Neural crest cell (in vitro differentiated cells): ENCODE measurements at places on chromosomes 7 and 10. TPM values are rescaled to one million over a fixed set of nuclear protein-coding genes. Genes with fewer than 3 reads are reported as not detected.

- DNase-seq = no peak
Observed at GRCh38 chr10:110499796-110500514, 2.2 kb downstream of the DUSP5 start.

DNA sequence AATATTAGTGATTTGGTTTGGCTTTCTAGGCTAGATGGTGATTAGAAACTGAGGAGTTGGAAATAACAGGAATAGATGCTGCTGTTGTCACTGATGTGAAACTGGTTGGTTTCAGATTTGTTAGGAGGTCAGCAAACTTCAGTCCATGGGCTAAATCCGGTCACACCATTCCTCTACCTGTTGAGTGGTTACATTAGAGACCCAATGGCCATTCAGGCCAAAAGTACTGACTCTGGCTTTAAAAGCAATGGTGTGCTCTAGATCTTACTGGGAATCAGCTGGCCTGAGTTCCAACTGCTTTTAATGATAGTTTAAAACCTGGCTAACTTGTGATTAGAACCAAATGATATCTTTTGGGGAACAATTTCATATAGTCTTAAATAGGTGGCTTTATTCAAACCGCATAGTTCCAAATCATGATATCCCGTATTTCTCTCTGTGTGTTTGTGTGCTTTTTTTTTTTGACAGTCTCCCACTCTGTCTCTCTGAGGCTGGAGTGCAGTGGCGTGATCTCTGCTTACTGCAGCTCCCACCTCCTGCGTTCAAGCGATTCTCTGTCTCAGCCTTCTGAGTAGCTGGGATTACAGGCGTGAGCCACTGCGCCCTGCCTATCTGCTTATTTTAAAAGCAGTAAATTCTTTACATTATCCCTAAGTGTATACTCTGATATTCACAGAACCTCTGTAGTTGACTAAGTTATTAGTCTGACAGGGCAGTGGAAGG, 7.8 kb upstream of the PBLD start:
- no peak for DNase-seq

GRCh38 chr10:77638321-77639101, 903 bp upstream of the KCNMA1 start:
- peak; percentile 46 for DNase-seq

- DNase-seq = no peak
Observed at GRCh38 chr7:151113344-151114150, 27.3 kb downstream of the AGAP3 start.

- DNase-seq = no peak
Observed at GRCh38 chr7:44971188-44971901, 7.5 kb downstream of the MYO1G start.

GRCh38 chr10:62043421-62044021, 142.0 kb downstream of the ARID5B start:
- DNase-seq = no peak

DNA sequence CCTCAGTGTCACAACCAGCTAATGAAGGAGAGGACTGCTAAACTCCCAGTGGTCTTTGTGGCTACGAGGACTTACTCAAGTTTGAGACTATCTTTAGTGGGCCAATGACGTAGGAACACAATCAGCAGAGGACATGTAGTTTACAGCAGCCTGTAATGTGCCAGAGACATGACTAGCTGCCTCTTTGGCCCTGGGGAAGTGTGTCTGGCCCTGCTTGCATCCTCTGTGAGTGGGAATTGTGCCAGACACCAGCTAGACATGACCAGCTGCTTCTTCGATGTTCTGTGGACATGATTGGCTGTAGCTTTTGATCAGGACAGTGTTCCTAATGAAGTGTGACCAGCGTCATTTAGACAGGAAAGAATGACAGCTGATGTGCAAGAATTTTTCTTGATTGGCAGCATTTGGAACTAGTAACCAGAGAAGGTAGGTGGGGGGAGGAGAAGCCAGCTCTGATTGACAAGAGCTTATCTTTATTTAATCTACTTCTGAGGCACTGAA, 141.7 kb downstream of the AUTS2 start:
- DNase-seq = no peak

The RHBDD2 gene
- total RNA-seq = 80.2 and 80.5 TPM in 2 replicates

The CCL24 gene
- total RNA-seq = not detected in 2 replicates

The FRMD4A gene
- 65.3 and 66.9 TPM in 2 replicates for total RNA-seq

The CFTR gene
- total RNA-seq = not detected in 2 replicates

The NEBL gene
- total RNA-seq = 8.4 TPM in 2 replicates

DNA sequence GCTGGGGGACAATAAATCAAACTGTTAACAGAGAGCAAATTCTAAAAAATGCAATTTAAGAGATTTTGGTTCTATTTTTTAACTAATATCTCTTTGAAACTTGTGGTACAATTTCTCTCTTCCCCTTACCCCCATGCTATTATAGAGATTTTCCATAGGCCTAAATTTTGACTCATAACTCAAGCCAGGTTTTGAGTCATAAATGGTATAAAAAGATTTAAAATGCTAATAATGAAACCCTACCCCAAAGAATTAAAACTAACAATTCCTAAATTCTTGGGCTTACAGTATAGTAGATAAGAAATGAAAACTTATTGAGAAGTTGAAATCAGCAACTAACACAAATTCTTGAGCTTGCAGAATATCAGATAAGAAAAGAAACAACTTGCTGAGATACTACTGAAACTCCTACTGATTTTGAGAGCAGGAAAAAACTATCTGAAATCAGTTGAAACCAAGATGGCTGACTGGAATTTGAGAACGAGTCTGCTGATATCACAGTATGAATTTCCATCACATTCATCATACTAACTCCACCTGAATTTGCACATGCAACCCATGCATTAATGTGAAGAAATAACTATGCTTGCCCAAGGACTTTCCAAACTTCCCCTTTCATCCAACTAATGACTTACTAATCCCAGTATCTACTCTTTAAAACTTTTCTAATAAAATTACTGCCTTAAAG, 36.3 kb downstream of the POT1 start:
- no peak for DNase-seq

The ADRB1 gene
- 0.07 and 0.14 TPM in 2 replicates for total RNA-seq

The GPR26 gene
- total RNA-seq = not detected in 2 replicates

The CTTNBP2 gene
- 9.9 and 12.5 TPM in 2 replicates for total RNA-seq

DNA sequence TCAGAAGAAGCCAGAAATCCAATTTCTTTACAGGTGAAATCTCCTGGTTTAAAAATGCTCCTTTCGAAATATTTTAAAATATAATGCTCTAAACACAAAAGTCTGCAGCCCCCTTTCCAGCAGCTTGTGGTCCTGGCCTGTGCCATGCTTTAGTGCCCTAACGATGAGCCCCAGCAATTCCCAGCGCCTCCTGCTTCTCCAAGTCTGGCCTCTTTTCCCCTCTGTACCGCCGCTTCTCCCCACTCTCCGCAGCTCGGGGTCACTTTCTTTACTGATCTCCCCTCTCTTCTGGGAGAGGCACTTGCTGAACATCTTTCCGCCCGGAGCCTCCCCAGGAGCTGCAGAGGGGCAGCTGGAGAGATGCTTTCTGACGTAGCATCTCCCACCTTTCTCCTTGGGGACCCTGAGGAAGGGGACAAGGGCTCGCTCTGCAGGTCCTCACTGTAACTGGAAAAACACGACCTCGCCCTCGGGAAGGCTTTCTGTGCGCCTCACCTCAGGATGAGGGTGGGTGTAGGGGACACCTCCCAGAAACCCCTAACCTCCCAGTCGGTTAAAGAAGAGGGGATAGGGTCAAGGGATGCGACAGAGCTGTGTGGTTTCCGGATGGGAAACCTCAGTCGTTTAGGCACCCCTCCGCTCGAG, 565 bp upstream of the INA start:
- no peak for DNase-seq

The OR2A42 gene
- 0.14 TPM in 1 of 2 replicates, not detected in the other for total RNA-seq

- DNase-seq = no peak
Observed at GRCh38 chr10:14456218-14456869, 125.6 kb upstream of the FRMD4A start.

The MYL10 gene
- not detected in 2 replicates for total RNA-seq

DNA sequence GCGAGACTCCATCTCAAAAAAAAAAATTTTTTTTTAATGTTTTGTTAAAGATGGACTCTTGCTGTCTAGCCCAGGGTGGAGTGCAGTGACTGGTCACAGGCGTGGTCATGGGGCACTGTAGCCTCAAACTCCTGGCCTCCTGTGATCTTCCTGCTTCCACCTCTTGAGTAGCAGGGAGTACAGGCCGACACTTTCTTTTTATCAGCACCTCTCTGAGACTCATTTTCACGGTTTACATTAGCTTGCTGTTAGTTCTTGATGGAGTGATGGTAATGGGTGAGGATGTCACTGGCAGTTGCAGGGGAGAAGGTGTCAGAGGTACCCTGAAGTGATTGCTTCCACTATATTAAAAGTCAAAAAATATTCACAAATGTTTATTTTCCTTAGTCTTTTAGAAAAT, 95.3 kb upstream of the MTPN start:
- no peak for DNase-seq

The HABP2 gene
- total RNA-seq = not detected in 2 replicates

DNA sequence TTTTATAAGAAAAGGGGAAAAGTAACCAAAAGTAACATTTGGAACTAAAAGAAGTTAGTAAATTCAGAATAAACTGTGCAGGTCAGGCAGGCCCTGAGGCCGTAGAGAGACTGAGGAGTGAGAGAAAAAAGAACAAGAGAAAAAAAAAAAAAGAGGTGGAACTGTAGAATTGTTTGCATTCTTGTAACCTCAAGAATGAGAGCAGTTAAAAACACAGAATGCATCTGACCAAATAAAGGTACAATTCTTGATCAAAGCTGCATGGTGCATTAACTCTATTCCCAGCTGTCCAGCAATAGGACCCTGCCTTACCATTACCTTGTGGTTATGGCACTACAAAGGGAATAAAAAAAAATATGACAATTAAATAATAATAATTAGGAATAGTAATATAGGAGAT, 170.1 kb upstream of the SEMA3A start:
- DNase-seq = no peak

- no peak for DNase-seq
Observed at GRCh38 chr10:48576501-48576900, 28.4 kb downstream of the ARHGAP22 start.

The CLEC2L gene
- total RNA-seq = 0.39 and 0.65 TPM in 2 replicates

GRCh38 chr10:24882047-24882698, 70.2 kb downstream of the PRTFDC1 start:
- DNase-seq = no peak

DNA sequence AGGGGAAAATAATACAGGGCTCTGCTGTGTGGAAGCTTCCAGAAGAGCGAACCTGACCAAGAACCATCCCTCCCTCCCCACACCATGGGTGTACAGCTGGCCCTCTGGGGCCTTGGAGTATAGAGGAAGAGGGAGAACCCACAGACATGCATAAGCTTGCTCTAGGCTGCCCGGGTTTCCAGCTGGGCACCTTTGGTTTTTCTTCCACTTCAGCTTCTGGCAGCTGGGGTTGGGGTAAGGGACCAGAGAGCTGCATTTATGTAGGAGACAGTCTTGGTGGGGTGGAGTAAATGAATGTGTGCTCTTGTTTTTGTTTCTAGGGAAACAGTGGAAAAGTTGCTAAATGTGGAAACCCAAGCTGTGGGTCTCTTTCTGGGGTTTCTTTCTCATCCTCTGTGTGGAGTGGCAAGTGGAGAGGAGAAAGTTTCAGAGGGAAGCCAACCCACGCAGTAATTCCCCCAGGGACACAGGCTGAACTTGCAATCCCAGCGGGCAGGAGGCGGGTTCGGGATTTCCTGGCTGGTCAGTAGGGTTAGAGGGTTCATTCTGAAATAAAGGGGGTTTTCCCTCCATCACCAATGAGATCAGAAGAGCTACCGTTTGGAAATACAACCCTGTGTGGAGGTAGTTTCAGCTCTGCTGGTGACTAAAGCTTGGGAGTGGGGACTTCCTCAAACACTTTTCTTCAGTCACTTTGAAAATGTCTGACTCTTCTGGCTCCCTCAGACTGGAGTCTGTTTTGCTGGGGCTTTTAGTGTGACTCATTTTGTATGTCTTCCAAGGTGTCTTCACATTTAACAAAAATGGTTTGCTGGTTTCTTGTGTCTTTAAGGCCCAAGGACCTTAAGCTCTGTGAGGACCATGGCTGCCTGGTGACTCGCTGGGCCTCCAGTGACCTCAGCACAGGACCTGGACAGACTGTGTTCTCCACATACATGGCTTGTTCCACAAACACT, 22.2 kb upstream of the SRGN start:
- no peak for DNase-seq

DNA sequence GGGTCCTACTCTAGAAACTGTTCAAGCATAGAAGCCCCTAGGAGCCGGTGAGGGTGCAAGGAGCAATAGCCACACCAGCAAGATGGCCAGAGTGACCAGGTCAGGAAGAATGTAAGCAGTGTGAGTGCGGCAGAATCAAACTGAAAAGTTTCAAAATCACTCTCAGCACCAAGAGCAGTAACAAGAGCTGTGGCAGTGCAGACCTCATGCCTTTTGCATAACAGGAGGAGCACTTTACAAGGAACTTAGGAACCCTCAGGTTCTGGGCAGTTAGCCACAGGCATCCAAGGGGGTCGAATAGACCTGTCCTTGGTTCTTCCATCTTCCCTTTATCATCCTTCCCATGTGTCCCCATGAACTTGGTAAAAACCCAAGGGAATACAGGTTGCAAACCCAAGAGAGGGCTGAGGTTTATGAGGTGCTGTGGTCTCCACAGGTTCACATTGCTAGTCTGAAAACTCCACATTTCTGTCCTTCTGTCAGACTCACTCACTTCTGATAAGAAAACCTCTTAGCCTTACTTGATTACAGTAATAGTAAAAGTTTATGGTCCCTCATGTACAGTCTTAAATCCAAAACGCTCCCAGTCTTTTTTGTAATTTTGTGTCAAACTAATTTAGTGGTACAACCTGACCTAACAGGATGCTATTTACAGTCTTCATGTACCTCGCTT, 78.4 kb downstream of the PON1 start:
- no peak for DNase-seq

- no peak for DNase-seq
Observed at GRCh38 chr7:36119005-36119706, 33.9 kb upstream of the EEPD1 start.

The SUN3 gene
- total RNA-seq = not detected in 2 replicates

DNA sequence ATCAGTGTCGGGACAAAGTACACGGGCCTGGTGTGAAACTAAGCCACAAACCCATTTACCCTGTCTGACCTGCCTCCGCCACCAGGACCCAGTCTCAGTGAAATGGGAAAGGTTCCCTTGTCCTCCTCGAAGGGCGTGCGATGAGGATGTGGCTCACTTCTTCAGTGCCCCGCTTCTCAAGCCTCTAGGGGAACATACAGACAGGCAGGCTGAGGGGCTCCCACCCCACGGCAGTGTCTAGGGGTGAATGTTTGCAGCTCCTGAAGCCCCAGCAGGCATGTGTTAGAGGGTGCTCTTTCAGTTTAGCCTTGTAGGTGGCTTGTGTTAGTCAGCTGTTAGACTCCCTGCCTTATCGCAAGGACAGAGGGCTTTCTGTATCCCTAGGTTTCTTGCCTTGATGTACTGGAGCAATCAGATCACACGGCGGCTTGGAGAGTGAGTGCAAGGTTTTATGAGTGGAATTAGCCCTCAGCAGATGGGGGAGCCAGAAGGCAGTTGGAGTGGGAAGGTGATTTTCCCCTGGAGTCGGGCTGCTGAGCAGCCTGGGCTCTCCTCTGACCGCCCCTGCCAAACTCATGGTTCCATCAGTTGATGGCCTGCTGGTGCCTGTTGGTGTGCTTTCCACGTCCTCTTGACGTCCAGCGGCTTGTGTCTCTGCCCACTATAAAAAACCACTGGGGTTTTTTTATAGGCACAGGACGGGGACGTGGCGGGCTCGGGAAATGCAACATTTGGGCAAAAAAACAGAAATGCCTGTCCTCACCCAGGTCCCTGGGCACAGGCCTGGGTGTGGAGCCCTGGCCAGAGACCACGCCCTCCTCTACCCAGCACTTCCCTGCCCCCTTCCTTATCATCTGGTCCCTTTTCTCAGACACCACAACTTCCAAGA, 759 bp downstream of the NUDT1 start:
- no peak for DNase-seq

GRCh38 chr7:133315332-133316040, 62.6 kb downstream of the EXOC4 start:
- no peak for DNase-seq

GRCh38 chr7:1142051-1142635, 17.9 kb downstream of the ZFAND2A start:
- DNase-seq = no peak

The TRIL gene
- total RNA-seq = 60.7 and 61.5 TPM in 2 replicates
